Activated T-cell treated with anti-CD3 and anti-CD28 coated beads, Interleukin-2, amount 50 U/mL, for 24 hours (primary cell): ENCODE measurements at places on chromosomes 1 and 21.

GRCh38 chr1:24463776-24464735 is 38.6 kb upstream of the RCAN3 start:
- peaks cover 44% of the 10 kb centered on the region for H3K4me1 ChIP-seq
- H3K36me3 ChIP-seq, result peaks cover 90% of the 10 kb centered on the region
- H3K4me3 ChIP-seq, result no peak overlapping the region
- peak overlapping the region; percentile 72 for H3K27ac ChIP-seq

- H3K27ac ChIP-seq, result no peak overlapping the region
- no peak overlapping the region for H3K4me3 ChIP-seq
- no peaks in the 10 kb centered on the region for H3K27me3 ChIP-seq
- H3K4me1 ChIP-seq, result no peaks in the 10 kb centered on the region
Observed at GRCh38 chr1:208951908-208952307, 631.6 kb upstream of the CAMK1G start.

DNA sequence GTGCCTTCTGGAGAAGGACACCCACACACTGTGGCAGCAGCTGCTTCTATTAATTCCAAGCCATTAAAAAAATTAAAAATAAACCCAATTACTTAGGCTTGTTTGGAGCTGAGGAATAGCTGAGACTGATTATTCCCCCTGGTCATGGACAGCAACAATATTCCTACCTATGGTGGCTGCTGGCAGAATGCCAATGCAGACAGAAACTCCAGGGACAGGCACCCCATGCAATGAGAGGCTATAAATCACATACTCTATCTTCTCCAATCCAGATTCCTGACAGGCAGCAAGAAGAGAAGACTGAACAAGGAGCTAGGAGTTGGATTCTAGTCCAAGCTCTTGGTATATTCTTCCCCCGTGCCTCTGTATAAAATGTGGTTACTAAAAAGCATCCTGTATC is 275.4 kb upstream of the BEND5 start:
- DNase-seq, result no peak
- no peak overlapping the region for H3K27ac ChIP-seq
- H3K27me3 ChIP-seq, result no peaks in the 10 kb centered on the region
- H3K36me3 ChIP-seq, result no peaks in the 10 kb centered on the region
- no peaks in the 10 kb centered on the region for H3K4me1 ChIP-seq

GRCh38 chr1:67571901-67572593 is 113.0 kb upstream of the GADD45A start:
- no peak overlapping the region for H3K4me3 ChIP-seq
- DNase-seq, result no peak
- H3K27ac ChIP-seq, result no peak overlapping the region
- H3K4me1 ChIP-seq, result no peaks in the 10 kb centered on the region
- H3K27me3 ChIP-seq, result no peaks in the 10 kb centered on the region

GRCh38 chr1:30697571-30698376 is 25.6 kb downstream of the MATN1 start:
- H3K36me3 ChIP-seq, result no peaks in the 10 kb centered on the region
- peaks cover 2% of the 10 kb centered on the region for H3K4me1 ChIP-seq
- H3K27me3 ChIP-seq, result no peaks in the 10 kb centered on the region
- no peak overlapping the region for H3K27ac ChIP-seq
- peak; percentile 2 for DNase-seq

DNA sequence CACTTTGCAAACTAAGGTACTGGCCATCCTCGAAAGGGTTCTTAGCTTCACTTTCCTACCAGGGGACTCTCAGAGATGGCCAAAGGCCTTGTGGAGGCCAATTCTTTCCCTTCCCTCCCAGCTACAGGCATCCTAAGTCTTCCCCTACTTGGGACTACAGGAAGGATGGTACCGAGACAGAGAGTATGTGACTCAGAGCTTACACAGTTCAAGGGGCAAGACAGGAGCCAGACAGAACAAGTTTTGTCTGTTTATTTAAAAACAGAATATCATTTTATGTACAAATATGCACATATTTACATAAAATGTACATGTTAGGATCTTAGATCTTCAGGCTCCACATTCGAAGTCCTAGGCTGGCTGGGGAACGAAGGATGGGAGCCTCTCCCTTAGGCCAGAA is 1.1 kb upstream of the ARHGAP30 start:
- DNase-seq, result no peak
- no peak overlapping the region for H3K4me3 ChIP-seq
- H3K27ac ChIP-seq, result peak overlapping the region; percentile 98
- peaks cover 32% of the 10 kb centered on the region for H3K36me3 ChIP-seq
- no peaks in the 10 kb centered on the region for H3K27me3 ChIP-seq

GRCh38 chr21:44701541-44701940 is 4.6 kb downstream of the KRTAP10-12 start:
- peaks cover 6% of the 10 kb centered on the region for H3K36me3 ChIP-seq
- no peak for DNase-seq
- peaks cover 90% of the 10 kb centered on the region for H3K27me3 ChIP-seq

GRCh38 chr1:150931773-150932172 is 5.6 kb downstream of the SETDB1 start:
- H3K4me1 ChIP-seq, result peaks cover 30% of the 10 kb centered on the region
- DNase-seq, result no peak
- no peak overlapping the region for H3K27ac ChIP-seq
- no peak overlapping the region for H3K4me3 ChIP-seq

DNA sequence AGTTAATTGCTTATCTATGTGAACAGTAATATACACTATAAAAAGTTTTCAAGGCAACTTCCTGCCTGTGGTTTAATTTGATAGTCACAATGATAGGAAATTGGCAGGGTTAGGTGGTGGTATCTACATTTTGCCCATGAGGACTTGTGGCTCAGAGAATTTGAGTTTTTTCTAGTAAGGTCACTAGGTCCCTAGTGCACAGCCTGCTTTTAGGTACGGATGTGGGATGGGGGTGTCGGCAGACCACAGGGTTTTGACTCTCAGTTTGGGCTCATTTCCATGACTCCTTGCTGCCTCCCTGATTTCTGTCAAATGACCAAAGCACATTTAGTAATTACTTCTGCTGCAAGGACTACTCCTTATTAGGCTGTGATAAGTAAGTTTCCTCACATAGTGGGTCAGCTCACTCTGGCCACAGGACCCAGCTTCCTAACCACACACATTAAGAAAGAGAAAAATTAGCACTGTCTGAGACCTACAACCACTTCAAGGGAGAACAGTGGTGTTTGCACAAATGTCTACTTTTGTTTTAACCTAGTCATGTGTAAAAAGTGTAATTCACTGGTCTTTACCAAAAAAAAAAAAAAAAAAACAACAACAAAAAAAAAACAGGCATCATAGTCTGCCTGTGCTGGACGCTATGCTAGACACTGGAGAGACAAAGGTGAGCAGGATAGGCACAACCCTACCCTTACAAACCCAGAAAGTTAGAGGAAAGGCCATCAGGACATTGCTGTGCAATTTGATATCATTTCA is 43.7 kb downstream of the MRPL39 start:
- no peaks in the 10 kb centered on the region for H3K27me3 ChIP-seq
- H3K4me1 ChIP-seq, result peaks cover 44% of the 10 kb centered on the region
- peak; percentile 68 for DNase-seq
- H3K36me3 ChIP-seq, result peaks cover 87% of the 10 kb centered on the region
- H3K4me3 ChIP-seq, result peak overlapping the region; percentile 95

GRCh38 chr21:46115441-46116188 is 17.7 kb downstream of the COL6A2 start:
- peak; percentile 16 for DNase-seq
- no peaks in the 10 kb centered on the region for H3K27me3 ChIP-seq
- no peak overlapping the region for H3K4me3 ChIP-seq
- H3K36me3 ChIP-seq, result peaks cover 7% of the 10 kb centered on the region
- no peaks in the 10 kb centered on the region for H3K4me1 ChIP-seq
